ENCODE measurements at places on chromosomes 2 and 18. TPM values are rescaled to one million over a fixed set of nuclear protein-coding genes. Genes with fewer than 3 reads are reported as not detected.

GRCh38 chr2:240557808-240558207, at the start of gene ANKMY1:
TSS of gene ANKMY1 (minus strand) at chr2:240557988. CDS start at chr2:240557335, 653 bp downstream.
- peak; percentile 68 for DNase-seq

DNA sequence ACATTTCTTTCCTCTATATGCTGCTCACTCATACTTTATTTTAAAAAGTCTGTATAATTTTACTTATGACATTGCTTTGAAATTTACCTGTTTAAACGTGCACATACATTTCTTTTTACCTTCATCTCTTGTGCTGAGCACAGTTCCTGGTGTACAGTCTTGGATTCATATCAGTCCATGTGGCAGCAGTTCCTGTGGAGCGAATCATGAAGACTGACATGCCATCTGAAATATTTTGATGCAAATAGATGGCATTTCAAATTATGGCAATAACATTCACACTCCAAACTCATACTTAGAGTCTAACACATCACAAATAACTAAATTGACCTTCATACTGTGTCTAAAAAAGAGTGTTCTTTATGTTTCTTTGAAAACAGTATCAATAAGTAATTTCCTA, 90.3 kb upstream of the CDH2 start:
- DNase-seq = no peak

GRCh38 chr18:45859334-45859733, 33.9 kb downstream of the SIGLEC15 start:
- no peak for DNase-seq

DNA sequence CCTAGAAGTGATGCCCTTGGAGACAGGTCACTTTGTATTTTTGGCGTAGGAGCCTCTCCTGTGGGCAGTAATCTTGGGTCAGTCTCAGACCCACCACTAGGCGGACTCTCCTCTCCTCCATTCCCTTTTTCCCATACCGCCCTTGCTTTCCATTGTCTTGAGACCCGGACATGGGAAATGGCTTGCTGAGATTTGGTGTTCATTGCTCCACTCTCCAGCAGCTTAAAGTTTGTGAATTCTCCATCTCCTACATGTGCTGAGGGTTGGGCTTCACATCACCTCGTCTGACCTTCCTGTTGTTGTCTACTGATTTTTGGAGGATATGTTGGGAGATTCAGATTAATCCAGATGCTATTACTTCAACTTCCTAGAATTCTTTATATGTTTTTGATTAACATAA, 159.2 kb upstream of the RAB12 start:
- no peak for DNase-seq

GRCh38 chr2:88602022-88602421, 25.2 kb downstream of the EIF2AK3 start:
- no peak for DNase-seq

DNA sequence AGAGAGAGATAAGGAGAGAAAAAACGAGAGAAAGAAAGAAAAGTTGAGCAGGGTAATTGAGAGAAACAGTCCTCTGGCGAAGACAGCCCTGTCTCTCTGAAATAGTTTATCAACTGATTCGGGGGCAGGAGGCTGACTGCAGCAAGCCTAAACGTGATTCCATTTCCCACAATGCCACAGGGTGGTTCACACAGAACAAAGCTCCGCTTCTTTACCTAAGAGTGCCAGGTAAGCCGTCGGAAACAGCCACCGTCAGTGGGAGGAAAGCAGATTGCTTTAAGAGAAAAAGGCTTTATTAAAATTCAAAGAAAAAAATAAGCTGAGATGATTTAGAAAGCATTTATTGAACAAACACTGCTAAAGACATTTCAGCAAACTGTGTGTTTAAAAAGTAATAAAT, 271.4 kb upstream of the POU3F3 start:
- no peak for DNase-seq

DNA sequence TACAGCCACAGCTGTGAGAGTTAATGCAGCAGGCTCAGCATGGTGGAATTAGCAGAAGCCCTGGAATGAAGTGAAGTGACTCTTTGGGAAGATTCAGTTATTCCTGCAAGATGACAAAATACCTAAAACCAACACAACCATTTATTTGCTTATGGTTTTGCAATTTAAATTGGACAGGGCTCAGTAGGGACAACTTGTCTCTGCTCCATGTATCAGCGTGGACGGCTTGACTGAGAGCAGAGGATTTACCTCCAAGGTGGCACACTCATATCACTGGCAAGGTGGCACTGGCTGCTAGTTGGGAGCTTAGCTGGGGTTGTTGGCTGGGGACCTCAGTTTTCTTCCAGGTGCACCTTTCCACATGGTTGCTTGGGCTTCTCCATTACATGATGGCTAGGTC, 58.3 kb downstream of the LTBP1 start:
- DNase-seq = no peak

GRCh38 chr18:58887613-58887963, 22.9 kb downstream of the ZNF532 start:
- DNase-seq = no peak

DNA sequence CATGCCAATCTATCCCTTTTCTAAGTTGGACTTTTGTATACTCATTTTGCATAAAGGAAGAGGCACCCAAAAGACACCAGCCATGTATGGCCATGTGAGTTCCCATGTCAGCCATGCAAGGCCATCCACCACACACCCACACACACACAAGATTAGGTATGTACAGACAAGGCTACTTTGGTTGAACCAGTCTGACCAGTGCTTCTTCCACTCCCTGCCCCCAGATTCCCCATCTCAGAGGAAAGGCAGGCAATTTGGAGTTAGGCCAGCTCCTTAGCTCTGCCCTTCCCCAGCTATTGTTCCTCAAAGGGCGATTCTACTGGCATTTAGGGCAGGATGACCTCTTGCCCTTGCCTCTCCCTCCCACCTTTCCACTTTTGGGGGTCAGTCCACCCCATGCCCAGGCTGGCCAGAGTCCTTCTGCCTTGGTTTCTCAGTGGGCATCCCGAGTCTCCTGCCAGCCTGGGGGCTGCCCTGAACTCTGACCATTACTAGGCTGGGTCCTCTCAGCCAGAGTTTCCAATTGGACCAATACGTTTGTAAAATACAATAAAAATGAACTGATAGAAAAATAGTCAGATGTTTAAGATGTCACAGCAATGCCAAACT, 101.1 kb downstream of the ZBTB7C start:
- DNase-seq = no peak

DNA sequence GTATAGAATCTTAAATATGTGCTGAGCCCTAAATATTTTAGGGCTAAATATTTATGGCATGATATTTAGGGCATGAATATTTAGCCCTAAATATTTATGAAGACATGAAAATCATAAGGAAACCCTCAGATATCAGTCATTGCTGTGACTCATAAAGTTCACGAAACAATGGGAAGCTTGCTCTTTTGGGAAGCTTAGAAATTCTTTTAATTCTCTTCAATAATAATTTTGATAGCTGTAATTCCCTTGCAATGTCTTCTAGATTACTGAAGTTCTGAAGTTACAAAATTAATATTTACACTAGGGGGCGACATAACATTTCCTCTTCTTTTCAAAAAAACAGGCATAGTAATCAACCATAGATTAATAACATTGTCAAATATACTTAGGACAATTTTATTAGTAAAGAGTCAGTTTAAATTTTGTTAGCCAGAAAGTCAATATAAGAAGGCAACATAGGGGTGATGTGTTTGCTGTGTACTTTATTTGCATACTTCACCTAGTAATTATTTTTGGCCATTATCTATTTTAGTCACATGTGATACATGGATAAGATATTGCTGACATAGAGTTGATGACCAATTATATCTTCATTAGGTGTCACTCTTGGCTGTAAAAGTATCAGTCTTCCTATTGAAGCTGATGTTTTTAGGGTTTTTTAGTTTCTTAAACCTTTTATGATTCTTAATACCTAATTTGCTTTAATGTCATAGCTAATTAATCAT, 13.2 kb downstream of the ZNF804A start:
- DNase-seq = no peak

- peak; percentile 51 for DNase-seq
Observed at GRCh38 chr18:46336278-46337111, 232.3 kb downstream of the HAUS1 start.

DNA sequence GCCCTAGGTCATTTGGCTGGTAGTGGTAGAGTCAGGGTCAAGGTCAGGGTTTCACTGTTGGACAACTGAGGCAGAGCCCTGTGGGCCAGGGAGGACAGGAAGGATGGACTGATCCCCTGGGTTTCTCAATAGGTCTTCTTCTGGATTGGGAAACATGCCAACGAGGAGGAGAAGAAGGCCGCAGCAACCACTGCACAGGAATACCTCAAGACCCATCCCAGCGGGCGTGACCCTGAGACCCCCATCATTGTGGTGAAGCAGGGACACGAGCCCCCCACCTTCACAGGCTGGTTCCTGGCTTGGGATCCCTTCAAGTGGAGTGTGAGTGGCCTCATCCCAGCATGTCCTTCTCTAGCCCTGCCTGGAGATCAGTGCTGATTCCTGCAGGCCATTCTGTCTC, 18.1 kb downstream of the VIL1 start:
- DNase-seq = no peak

DNA sequence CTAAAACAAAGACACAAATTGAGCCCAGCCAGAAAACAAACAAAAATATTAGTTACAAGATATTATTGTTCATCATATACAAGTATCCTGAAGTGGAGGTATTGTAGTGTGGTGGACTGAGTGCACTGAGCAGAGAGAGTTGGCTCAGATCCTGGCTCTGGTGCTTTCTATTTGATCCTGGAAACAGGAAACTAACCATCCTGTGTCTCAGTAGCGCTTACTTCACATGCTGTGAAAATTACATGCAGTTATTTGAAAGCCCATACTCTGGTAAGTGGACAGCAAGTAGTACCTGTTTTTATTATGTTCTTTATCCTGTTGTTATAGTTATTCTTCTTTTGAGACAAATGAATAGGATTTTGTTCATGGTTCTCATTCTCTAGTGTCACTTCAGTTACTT, 84.3 kb upstream of the CRIM1 start:
- no peak for DNase-seq

GRCh38 chr18:56245866-56246580, 392.4 kb downstream of the TXNL1 start:
- DNase-seq = no peak

DNA sequence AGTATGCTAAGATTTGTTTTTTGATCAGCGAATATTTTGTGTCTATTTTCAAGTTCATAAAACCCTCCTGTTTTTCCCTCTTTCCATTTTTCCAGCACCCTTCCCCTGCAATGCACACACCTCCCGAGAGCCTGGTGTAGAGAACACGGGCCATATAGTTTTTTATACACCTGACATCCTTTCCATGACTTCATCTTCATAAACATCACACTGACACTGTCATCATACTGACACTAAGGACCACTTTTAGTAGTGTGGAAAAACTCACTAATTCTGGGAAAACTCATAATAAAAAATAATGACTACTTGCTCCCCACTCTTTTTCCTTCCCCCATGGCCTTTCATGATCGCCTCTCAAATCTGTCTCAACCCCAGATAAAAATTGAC, 70.2 kb downstream of the EPHA4 start:
- no peak for DNase-seq

GRCh38 chr2:242017086-242017485, 147.6 kb downstream of the RTP5 start:
- no peak for DNase-seq

DNA sequence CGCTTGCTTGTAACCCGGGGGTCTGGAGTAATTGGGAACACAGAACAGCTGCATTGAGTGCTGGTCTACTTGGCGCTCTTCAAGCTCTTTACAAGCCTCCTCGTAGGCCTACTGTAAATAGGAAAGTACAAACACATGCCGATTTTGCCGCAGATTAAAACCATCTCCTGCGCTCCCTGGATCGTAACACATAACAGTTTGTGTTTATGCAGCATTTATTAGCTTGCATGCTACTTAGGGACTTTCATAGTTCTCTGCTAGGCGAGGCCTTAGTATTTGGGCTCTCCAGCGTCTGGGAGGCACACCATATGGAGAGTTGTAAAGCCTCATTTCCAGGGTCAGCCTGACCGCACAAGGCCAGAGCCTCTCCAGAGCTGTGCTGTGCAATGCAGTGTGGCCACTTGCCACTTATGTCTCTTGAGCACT, 84.0 kb upstream of the HAAO start:
- no peak for DNase-seq

DNA sequence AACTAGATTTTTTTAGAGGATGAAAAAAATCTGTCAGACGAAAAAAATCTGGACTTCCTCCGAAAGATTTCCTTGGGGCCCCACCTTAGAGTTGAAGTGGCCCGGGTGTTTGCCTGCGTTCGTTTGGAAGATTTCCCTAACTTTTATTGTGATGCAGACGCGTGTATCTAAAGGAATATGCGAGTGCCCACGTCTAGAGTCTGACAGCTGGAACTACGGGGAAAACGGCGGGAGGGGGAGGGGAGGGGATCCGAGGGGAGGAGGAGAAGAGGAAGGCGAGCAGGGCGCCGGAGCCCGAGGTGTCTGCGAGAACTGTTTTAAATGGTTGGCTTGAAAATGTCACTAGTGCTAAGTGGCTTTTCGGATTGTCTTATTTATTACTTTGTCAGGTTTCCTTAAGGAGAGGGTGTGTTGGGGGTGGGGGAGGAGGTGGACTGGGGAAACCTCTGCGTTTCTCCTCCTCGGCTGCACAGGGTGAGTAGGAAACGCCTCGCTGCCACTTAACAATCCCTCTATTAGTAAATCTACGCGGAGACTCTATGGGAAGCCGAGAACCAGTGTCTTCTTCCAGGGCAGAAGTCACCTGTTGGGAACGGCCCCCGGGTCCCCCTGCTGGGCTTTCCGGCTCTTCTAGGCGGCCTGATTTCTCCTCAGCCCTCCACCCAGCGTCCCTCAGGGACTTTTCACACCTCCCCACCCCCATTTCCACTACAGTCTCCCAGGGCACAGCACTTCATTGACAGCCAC, 2.4 kb upstream of the SP9 start:
- no peak for DNase-seq

DNA sequence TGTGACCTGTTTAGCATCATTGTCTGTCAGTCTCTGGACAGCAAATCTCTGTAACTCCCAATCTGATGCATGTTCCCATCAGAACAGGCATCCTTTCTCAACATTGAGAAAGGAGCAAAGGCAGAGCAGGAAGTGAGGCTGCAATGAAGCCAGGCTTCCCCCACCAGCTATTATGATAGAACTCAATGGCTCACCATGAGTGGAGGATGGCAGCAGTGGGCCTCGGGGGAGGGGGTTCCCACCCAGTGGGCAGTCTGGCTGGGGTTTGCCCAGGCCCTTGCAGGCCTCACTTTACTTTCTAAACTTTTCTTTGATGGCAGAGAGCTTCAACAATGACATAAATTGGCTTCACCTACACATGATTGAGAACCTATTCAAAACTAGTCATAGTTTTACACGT, 240.6 kb upstream of the CXCR4 start:
- DNase-seq = no peak

The OBSL1 gene
- 43.1 TPM for total RNA-seq

The CCDC121 gene
- total RNA-seq = 3.1 TPM

The CFC1 gene
- 1.3 TPM for total RNA-seq

The NMUR1 gene
- 0.73 TPM for total RNA-seq

The SERPINB2 gene
- not detected for total RNA-seq

The SERPINB12 gene
- total RNA-seq = not detected

The DSC2 gene
- total RNA-seq = 7.2 TPM

The BCL11A gene
- 128 TPM for total RNA-seq

The TMEM163 gene
- total RNA-seq = 10.2 TPM

The PTPRN gene
- 18.1 TPM for total RNA-seq

The CNRIP1 gene
- 39.8 TPM for total RNA-seq
